AML-193 (cell line): ENCODE measurements at places on chromosomes 4 and X.

DNA sequence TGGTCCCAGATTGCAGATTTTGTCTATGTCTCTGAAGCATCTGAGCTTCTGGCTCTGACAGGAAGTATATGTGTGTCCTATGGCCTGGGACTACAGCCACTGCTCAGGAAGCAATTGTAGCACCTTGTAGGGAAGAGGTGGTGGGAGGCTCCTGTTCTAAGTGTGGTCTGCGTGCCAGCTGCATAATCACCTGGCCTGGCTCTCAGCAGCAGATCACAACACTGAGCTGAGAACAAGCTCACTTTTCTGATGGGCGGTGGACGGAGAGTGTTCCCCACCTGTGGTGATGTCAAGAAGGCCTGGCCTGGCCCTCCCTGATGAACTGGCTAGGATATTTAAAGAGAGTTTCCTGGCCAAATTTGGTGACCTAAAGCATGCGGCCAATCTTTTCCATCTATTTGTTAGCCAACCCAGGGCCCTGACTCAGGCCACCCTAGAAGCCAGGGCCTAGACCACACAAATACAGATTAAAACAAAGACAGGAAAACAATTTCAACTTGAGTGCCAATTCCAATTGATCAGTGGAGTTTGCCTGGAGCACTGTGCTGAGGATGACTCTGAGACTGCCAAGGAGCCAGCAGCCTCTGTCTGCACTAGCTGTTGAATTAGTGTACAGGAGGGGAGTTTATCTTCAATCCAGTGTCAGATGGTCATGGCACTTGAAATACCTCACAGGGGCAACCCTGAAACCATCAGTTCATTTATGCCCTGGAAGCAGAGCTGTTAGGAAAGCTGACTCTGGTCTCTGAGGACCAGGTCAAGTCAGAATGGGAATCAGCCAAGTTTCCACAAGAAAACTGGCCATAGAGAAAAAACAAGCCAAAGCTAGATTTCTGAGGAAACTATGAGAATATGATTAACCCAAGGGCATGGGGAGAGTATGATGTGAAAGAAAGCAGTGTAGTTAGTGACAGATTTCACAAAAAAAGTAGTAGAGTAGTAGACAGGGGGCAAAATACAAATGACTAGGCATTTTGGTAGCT lies 47.4 kb downstream of the PRDM5 start:
- DNase-seq: no peak

DNA sequence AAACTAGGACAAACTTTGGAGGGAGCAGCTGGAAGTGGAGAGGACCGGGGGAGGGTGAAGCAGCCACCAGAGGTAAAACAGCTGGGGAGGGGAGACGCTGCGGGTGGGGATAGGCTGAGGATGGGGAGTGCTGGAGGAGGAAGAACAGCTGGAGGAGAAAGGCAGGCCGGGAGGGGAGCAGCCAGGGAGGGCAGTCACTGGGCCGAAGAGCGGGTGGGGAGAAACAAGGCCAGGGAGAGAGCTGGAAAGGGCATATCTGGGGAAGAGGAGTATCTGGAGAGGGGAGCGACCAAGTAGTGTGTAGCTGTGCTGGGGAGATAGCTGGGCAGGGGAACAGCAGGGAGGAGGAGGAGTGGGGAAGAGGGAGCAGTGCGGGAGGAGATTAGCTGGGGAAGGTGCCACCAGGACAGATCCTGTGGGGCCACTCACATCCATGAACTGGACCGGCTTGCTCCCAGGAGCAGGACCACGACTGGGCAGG lies 2.7 kb downstream of the SLC38A5 start:
- no peak for DNase-seq

GRCh38 chr4:86594559-86595425 lies 677 bp downstream of the PTPN13 start:
- DNase-seq: no peak

GRCh38 chr4:156977435-156978160 lies 6.0 kb upstream of the PDGFC start:
- DNase-seq: no peak

GRCh38 chrX:139446832-139447231 lies 83.7 kb upstream of the F9 start:
- no peak for DNase-seq

DNA sequence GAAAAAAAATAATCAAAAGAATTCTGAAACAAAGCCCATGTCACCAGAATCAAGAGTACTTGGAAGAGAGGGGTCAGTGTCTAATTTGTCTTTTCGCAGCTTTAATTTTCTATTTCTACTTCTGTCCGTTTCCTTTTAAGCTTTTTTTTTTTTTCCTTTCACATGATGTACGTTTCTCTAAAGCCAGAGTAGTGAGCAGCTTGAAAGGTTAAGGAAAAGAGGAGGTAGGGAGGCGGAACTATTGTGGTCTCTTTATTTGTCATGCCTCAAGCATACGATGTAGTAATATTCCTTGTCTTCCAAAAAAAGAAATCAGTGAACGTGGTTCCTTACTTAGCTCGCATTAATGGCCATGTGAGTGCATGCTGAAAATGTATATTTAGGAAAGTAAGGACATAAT lies 311.5 kb downstream of the TENM3 start:
- DNase-seq: no peak

- DNase-seq: no peak
Observed at GRCh38 chr4:69092190-69092589, 4.1 kb upstream of the UGT2B7 start.

GRCh38 chr4:165667969-165668368 lies 205.1 kb upstream of the TLL1 start:
- DNase-seq: no peak

DNA sequence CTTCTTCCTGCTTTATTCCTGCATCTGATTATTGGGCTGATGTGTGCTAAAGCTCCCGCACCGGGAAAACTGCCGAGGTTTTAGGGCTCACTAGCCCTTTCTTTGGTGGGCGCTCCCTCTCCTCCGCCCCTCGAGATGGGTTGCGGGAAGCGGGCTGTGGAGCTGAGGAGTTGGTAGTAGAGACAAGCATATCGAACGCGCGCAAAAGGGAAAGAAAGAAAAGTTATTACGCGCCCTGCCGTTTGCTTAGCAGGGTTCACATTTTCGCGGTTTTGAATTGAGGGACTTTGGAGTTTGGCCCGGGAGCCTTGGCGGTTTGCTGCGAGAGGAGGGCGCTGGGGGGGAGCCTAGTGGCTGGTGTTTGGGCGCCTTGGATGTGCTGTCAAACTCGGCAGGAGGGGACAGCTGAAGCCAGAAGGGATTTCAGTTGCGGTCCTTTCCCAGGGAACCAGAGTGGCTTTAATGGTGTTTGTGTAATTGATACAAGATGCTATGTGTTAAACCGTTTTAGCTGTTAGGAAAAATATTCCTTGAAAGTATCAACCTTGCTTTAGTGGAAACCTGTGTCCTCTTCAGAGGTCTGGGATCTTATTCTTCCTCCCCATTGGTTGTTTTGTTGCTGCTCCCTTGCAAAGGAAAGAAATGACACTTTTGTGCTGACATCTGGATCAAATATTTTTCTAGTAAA lies 1.1 kb downstream of the GAB1 start:
- no peak for DNase-seq

- DNase-seq: no peak
Observed at GRCh38 chr4:94349193-94349592, 6.6 kb upstream of the HPGDS start.

DNA sequence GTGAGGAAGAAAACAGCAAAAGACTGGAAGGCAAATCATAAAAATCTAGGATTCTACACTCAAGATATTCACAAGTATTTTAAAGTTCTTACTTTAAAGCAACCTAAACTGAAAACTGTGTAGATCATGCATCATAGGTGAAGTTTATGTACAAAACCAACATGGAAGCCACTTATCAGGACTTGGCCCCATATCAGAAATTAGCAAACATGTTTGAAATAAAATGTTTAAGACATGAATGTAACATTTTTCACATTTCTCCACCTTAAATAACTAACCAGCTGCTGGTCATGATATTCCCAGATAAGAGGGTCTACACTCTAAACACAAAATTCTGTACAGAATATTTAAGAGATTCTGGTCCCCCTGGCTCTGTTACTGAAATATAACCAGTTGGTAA lies 38.5 kb downstream of the APBB2 start:
- DNase-seq: no peak

- no peak for DNase-seq
Observed at GRCh38 chrX:150635952-150636351, 57.2 kb upstream of the MTMR1 start.

DNA sequence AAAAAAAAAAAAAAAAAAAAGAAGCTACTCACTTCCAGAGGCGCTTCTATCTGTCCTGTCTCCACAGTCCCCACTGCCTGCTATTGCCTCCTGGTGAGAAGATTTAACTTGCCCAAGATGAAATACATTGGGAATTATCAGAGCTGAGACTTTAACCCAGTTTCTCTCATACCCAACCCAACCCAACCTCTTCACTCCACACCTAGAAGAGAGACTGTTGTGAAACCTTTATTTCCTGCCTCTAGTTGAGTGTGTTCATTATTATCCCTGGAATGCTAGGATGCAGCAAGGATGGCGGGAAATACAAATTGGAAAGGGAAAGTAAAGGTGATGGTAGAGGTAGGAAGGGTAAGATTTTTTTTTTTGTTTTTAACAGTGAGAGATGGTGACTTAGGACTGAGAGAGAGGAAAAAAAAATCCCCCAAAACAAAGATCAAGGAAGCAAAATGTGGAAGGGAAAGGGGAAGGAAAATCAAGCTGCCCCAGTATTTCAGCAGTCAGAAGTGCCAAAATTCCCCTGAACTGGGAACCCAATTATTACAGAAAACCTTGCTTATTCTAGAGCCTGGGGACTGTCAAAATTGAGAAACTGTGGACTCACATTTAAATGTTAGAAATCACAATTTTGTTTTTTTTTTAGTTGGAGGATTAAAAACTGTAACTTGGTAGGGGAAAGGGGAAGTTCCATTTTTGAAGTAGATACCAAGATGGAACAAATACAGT lies 253.0 kb downstream of the PTTG2 start:
- DNase-seq: no peak

DNA sequence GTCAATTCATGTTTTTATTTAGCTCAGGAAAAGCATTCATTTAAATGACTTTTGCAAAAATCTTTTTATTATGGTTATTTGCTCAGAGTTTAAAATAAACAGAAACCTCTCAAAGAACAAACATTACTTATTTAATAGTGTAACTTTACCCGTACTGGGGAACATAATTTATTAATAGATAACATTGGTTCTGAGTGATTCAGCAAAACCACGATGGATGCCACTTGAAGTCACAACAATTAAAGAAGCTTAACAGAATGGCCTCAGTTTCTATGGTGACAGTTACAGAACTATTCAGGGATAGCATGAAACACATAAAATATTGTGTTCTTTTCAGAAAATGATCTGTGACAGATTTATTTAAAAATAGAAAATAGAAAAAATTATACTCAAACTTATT lies 368.7 kb downstream of the CCSER1 start:
- no peak for DNase-seq

- DNase-seq: peak; percentile 23
Observed at GRCh38 chr4:4334798-4335520, 44.9 kb downstream of the ZBTB49 start.

GRCh38 chrX:133627673-133628072 lies 212.4 kb upstream of the GPC4 start:
- no peak for DNase-seq

DNA sequence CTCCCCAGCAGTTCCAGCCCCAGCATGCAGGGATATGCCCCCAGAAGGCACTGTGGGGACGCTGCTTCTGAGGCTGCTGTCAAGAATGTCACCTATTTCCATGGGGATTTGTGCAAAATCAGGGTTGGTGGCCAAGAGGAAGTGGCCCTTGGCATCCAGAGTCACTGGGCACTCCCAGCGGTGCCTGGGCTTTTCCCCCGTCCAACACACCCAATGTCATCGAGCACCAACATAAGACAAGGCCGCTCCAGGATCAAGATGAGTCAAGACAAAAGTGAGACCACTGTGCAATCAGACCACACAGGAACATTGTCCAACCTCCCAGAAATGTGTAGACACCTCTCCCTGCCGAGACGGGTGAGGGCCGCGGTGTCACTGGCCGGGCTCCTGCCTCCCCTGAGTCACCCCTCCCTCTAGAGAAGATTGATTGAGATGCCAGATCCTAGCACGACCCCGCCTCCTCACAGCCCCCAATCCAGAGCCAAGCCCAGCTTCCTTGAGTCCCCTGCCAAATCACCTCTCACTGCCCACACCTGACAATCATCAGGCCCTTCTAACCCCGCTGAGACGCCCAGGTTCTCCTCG lies 194.3 kb downstream of the AFAP1 start:
- DNase-seq: no peak

DNA sequence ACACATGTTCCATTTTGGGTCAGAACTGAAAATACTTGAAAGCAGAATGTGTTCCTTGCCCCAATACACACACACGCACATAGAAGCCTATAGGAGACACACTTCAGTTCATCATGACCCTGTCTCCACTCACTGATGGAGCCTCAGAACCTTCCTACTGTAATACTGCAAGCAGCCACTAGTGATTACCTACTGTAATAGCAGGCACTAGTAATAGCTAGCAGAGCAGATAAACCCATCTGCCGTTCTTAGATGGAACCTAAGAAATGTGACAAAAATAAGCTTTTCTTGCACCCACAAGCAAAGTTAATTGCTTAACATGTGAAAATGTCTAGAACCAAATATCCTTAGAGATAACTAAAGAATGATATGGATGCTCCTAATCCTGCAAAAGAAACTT lies 13.6 kb downstream of the AMTN start:
- DNase-seq: no peak

DNA sequence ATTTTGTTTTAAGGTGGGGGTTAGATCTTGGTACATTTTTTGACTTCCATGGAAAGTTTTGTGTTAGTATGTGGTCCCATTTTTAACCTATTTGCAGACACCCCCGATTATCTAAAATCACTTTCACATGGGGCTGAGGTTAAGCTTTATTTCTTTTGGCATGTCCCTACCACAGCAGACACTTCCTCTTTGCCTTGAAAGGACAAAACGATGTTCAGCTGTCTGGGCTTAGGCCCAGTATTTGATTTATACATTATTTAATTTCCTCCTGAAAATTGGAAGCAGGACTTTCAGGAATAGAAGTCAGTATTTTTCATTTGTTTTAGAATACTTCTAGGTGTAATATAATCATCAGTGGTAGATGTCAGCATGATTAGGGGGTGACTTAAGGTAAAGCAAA lies 112.4 kb upstream of the SPRY1 start:
- no peak for DNase-seq

DNA sequence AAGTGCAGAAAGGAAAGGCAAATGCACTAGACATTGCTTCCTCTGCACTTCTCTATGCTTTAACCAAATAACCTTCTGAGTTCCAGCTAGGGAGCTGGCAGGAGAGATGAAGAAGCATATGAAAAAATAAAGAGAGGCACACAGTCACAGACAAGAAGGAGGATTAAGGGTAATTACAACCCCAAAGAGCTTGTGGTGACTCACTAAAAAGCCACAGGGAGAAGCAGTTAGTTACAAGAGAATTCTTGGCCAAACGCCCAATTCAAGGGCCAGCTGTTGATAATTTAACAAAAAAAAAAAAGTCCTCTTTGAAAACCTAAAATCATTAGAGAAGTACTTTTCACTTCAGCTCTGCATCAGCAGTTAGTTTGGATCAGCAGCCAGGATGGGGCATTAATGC lies 478.0 kb downstream of the KCNIP4 start:
- DNase-seq: no peak

GRCh38 chrX:65476564-65476963 lies 58.0 kb downstream of the LAS1L start:
- no peak for DNase-seq

GRCh38 chr4:139672215-139672614 lies 6.6 kb downstream of the MGST2 start:
- DNase-seq: no peak

- no peak for DNase-seq
Observed at GRCh38 chrX:48919947-48920717, 1.3 kb upstream of the PIM2 start.
